ENCODE measurements at places on chromosomes 2 and 18. TPM values are rescaled to one million over a fixed set of nuclear protein-coding genes. Genes with fewer than 3 reads are reported as not detected.
A peak's percentile ranks its signal among the peaks of the same experiment; 100 is the strongest.

GRCh38 chr2:68790600-68790999 is 56.0 kb downstream of the ARHGAP25 start:
- DNase-seq = no peak

ATP8B1 gene
- total RNA-seq = 6.0 TPM

DNA sequence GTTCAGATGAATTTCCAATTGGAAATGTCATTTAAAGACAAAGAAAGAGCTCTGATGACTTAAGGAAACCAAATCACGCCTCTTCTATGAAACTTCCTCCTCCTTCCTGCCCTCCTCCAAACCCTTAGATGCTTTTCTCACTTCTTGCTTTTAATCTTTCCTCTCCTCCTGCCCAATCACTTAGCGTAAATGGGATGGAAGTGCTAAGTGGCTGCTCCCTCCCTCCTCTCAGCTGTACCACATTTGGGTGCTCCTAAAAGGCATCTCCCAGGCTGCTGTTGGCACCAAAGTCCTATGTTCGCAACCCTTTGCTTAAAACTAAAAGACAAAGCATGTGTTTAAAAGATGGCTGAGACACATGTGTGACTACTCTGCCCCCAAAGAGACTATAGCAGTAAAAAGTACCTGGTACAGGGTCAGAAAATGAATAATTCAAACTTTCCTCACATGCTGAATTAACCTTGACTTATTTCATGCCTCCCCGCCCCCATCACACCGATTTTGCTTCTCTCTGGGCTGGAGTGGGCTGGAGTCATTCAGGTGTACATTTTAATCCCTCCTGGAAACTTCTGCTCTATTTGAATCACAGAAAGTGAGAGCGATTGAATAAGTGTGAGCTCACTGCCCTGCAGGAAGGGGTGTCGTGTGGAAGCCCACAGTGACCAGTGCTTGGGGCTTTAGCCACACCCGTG is 59.2 kb upstream of the KLF7 start:
- no peak for DNase-seq

- DNase-seq = no peak
These were observed 251.0 kb upstream of the HDAC4 start for GRCh38 chr2:239651859-239652258.

- DNase-seq = no peak
These were observed 30.5 kb downstream of the CTIF start for GRCh38 chr18:48569139-48569914.

DNA sequence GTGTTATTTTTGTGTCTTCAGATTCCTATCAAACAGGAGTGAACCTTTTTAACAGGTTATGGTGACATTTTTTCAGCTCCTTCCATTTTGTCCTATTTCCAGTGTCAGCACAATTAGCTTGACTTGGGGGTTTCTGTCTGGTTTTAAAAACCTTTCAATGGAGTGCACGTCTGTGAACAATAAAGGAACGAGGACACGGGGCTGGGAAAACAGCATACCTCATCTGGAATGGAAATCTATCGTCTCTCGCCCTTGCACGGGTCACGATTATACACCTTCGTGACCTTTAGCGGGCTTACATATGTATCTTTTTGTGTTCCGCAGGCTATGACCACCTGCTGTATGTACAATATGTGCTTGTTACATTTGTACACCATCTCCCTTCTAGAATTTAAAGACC is 2.3 kb upstream of the ZNF532 start:
- no peak for DNase-seq

DNA sequence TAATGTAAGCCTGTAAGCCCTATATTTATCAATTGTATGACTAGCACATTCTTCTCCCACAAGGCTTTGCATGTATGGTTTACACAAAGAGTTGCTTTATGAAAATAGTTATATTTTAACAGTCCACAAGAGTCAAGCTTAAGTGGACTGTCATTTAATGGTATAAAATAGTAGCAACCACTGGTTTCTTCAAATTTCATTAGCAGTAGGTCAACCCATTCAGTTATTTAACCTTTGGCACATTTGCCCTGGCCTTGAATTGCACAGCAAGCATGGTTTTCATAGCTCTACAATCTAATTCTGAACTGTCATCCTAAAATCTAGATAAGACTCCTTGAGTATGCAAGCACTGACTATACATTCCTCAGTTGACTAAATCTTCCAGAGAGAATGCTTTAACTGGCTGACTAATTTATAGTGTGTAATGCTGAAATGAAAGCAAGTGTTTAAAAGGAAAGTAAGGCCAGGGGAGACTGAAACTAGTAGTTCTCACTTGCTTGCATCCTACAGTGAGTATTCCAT is 1.8 kb downstream of the DPP4 start:
- no peak for DNase-seq

SLC14A1 gene
- total RNA-seq = 0.50 TPM

DNA sequence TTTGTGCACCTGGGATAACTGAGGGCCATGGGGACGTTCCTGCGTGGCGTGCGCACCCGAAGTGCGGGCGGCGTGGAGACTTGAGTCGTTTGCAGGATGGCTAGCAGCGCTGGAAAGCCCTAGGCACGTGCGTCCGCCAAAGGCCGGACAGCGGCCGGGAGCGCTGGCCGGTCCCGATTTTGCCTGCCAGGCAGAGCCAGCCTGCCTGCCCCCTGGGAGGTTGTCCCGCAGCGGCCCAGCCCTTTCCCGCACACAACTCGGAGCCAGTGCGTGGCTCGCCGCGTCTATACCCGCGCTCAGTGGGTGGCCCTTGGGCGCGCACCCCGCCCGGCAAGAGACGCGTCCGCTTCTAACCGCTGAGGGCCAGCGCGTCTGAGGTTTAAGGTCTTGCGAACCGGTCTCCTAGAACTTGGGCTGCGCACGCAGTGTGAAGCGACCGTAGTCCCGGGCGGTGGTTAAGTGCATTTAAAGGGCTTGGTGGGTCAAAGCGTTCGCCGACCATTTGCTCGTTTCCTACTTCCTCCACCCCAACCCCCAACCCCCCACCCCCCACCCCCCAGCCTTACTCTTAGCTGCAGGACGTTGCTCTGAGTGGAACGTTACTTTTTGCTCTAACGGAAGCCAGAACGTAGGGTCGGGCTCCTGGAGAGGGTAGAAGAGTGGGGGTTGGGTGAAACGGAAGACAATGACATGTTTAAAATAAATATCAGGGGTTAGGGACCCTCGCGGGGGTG is 627 bp downstream of the CDCA7 start:
- peak; percentile 52 for DNase-seq

LINC00305 gene
- total RNA-seq = not detected

- no peak for DNase-seq
These were observed 341.3 kb downstream of the TGIF1 start for GRCh38 chr18:3791238-3791637.

DNA sequence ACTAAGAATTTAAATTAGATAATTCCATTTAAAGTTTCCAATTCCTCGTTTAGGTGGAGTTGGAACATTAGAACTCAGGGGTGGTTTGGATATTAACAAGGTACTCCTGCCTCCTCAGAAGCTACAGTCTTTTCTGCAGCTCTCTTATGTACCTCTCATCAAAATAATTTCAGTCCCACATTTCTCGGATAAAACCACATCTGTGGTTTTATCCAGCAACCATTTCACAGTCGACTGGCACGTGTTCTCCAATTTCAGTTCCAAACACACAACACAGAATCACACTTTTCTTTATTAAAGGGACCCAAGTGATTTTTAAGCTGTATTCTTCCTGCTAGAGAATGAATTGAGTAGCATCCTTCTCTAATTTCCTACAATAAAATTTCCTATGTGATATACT is 22.7 kb upstream of the NFU1 start:
- DNase-seq = no peak

GRCh38 chr18:59674903-59675270 is 22.3 kb downstream of the CCBE1 start:
- no peak for DNase-seq

- DNase-seq = no peak
These were observed 10.8 kb downstream of the SNORC start for GRCh38 chr2:232880764-232881351.

AQP12A gene
- total RNA-seq = not detected

DNA sequence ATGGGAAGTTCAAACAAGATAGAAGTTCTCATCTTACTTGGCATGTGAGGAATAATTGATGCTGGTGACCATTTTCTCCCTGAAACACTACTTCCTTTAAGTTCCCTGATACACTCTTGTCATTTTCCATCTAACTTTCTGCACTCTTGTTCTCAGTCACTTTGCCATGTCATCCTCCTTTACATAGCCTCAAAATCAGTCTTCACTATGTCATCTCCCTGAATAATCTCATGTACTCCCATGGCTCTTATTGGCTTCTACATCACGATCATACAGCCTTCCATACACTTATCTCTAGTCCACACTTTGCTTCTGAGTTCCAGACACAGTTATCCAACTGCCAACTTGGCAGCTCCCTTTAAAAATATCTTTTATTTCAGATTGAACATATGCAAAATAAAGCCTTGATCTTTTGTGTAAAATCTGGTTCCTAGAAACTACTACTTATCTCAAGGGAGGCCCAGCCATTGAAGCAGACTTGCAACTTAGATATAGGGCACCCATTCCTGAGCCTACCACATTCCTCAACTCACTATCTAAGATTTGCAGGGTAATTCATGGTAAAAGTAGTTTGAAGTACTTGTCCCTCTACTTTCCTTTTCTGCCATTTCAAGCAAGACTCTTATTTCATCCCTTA is 1070.2 kb upstream of the NXPH2 start:
- DNase-seq = no peak

DNA sequence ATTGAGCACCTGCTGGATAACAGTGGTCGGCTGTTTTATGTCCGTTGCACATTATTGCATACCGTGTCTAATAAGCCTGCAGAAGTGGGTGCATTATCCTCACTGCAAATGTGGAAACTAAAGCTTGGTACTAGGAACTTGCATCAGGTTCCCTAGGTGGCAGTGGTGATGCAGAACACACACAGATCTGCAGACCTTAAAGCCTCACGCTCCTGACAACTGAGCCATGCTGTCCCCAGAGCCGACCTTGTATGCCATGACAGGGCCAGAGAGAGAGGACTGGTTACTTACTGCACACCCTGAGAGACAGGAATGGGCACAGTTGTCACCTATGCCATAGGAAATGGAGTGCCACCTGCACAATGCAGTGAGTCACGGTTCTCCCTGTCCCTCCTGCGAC is 151.8 kb downstream of the SH3RF3 start:
- DNase-seq = no peak

GRCh38 chr2:66084948-66085590 is 349.9 kb upstream of the MEIS1 start:
- no peak for DNase-seq

RIT2 gene
- total RNA-seq = not detected

GRCh38 chr2:223324402-223324801 is 272.4 kb downstream of the KCNE4 start:
- no peak for DNase-seq

DNA sequence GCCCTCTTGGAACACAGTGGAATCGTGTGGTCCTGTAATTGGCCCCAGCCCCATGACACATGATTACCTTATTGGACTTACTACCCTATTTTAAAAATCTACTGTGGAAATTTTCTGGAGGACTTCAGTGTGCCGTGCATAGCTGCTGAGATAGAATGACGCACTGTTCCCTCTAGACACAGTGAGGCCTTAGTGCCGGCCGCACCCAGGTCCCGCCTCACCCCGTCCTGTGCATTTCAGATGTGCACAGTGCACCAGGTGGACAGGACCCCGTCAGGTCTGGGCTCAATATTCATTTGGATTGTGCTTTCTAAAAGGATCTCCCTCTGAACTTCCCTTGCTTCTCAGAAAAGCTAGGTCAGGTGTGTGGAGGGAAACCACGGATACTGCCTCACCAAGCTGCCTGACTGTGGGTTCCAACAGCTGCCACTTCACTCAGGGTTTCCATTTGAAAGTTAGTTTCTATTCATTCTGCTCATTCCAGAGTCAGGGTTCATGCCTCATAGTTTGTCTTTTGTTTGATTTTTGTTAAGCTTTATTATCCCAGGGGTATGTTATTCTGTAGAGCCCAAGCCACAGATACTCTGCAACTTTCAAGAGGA is 155.8 kb downstream of the PTGR3 start:
- no peak for DNase-seq

DNA sequence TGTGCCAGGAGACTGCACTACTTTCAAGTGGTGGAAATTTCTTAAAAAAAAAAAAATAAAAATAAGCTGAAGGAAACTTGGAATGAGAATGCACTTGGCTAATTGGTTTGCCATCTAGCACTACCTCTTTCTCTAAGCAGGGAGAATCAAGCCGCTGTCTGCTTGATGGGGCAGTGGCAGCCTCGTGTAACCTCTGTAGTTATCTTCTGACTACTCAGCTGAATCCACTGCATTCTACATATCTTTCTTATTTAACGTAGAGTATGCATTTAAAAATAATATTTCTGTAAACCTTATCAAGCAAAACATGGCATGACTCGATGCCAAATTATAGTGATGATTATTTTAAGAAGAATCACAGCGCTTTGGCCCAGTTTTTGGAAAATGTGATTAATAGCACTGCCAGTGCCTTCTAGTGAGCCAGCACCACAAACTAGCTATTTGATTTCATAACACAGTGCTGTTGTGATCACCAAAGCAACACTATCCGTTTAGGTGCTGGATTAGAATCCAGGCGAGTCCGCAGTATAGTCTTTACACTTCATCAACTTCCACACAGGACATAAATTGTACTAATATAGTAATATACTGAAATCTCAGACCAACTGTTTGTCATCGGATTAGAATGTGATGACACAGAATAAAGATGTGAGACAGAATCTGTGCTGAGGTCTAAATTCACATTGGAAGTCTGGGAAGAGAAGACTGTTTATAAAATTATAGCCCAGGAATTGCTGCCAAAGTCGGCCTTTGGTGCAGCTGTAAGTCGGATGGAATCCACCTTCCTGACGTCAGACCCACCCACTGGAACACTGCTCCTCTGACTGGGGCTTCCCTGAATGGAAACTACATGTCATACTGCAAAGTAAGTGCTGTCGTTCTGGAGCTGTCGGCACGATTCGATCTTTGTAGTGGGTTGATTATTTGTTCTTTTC is 136.5 kb upstream of the ETAA1 start:
- DNase-seq = peak; percentile 83

DNAJC5G gene
- not detected for total RNA-seq

DNA sequence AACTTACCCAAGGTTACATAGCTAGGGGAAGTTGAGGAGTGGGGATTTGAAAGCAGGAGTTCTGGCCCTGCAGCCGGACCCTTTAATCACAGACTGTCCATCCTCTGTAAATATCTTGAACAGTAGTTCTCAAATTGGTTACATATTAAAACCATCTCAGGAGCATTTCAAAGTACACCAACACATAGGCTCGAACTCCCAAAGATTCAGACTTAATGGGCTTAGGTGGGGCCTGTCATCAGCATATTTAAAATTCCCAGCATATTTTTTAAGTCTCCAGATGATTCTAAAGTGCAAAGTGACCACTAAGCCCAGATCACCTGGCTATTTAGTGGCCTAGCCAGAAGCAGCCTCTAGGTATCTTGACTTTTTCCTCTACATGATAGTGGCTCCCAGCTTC is 192.2 kb downstream of the ZNF385B start:
- no peak for DNase-seq

GRCh38 chr2:74373985-74374384 is 6.1 kb downstream of the DCTN1 start:
- no peak for DNase-seq

GPD2 gene
- total RNA-seq = 22.2 TPM
